ENCODE measurements at places on chromosomes 6 and 20.

GRCh38 chr20:46872328-46873211, 22.1 kb upstream of the EYA2 start:
- no peak for DNase-seq

GRCh38 chr6:14440215-14440910, 322.8 kb downstream of the CD83 start:
- no peak for DNase-seq

GRCh38 chr6:158962371-158962770, 37.6 kb downstream of the RSPH3 start:
- no peak for DNase-seq

- no peak for DNase-seq
Measured at GRCh38 chr6:80527552-80528052, 421.1 kb downstream of the BCKDHB start.

DNA sequence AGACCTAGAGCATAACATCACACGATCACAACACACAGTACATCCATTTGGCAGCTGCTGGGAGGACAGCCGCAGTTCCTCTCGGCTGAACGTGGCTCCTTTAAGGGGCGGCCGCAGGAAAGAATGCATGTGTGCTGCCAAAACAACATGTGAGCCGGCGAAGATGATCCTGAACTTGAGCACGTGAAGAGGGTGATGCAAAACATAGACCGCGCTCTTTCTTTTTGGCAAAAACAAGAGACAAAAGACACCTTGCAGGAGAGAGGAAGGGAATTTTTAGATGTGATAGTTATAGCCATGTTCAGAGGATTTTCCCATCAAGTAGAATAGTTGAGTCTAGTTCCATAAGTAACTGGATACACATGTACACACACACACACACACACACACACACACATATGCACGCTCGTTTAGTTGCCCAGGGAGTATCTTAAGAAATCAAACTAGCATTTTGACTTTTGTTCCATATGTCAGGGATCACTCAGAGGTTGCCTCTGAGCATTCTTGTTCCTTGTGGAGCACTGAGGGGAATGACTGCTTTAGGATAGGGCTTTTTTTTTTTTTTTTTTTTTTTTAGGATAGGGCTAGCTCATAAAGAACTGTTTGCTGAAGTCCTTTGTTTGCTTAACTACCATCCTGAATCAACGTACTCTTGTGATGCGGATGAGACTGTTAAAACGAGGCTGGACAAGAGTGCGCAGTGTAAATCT, 21.7 kb upstream of the RANBP9 start:
- DNase-seq = no peak

DNA sequence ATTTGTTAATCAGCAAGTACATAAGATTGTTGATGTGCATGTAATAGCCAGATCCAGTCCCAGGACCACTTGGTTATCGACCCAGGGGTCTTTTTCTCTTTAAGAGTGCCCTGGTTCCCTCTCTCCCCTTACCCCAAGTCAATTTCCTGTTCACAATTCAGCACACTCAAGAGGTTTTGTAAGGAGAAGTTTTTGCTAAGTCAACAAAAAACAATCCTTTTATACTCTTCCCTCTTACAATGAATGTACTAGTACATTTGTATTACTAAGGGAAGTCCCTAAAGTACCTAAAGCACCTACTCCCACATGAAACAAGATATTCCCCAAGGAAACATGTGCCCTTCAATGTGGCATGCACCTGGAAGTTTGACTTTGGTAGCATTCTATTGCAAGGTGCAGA, 1.6 kb upstream of the NT5DC1 start:
- no peak for DNase-seq

GRCh38 chr6:52495922-52496321, 75.8 kb downstream of the EFHC1 start:
- no peak for DNase-seq

DNA sequence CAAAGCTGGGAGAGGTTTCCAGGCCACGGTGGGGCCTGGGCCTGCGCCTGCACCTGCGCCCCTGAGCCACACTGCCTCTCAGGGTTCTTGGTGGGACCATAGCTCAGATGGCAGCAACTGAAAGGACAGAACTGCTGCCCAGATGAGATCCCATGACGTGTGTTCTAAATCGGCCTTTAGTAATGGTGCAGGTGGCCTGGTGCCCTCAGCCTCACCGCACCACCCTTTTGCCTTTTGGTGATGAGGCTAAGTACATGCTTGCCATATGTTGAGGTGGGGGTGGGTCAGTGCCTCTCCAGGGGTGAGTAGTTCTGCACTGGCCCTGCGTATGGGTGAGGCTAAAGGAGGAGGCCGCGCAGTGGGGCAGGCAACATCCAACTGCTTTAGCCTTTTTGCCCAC, 7.4 kb downstream of the PSMG4 start:
- no peak for DNase-seq

GRCh38 chr20:41330941-41331340, 9.7 kb upstream of the LPIN3 start:
- no peak for DNase-seq

- no peak for DNase-seq
Measured at GRCh38 chr6:39830444-39830843, 38.3 kb downstream of the DAAM2 start.

GRCh38 chr6:140850438-140850837, 1282.3 kb upstream of the GJE1 start:
- no peak for DNase-seq

DNA sequence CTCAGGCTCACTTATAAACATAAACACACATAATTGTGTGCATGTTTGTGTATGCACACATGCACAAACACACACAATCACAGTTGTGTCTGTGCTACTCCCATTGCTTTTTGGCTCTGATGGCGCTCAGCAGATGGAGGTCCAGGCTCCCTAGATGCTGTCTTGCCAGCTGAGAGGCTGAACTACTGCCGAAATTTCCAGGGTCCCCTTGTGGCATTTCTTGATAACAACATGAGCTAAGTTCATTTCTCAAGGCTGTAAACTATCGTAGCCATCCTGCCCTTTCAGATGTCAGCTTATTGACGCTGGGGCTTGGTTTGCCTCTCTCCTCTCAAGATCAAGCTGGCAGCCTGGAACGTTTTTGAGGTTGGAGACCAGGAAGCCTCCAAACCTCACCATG, 313.9 kb upstream of the RNF24 start:
- DNase-seq = no peak

DNA sequence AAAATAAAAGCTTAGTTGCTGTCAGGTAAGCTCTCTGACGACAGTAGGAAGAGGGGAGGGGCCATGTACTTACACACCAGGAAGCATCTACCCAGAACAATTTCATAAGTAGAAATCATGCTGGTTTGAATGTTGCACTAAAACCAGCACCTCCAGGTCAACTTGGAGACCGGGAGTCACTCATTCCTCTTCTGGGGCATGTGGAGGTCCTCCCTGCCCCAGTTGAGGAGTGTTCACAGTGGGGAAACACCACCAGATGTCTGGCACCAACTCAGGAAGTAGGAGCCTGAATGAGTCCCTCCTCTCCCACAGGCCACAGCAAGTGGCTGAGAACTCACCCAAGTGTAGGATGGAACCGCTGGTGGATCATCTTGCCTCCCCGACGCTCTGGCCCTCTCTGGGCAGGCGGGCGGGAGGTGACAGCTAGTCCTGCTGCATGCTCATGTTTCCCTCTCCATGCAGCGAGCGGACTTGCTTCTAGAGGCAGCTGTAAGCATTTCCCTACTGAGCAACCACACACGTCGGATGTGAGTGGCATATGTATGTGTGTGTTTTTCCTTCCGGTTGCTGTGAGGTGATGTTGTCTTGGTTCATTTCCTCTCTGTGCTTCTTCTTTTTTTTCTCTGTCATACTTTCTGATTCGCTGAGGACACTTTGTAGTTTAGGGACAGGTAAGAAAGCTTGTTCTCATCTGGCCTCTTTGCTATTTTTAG, 149.5 kb upstream of the NEDD9 start:
- peak; percentile 81 for DNase-seq

- no peak for DNase-seq
Measured at GRCh38 chr6:139311831-139312230, 20.0 kb upstream of the TXLNB start.

DNA sequence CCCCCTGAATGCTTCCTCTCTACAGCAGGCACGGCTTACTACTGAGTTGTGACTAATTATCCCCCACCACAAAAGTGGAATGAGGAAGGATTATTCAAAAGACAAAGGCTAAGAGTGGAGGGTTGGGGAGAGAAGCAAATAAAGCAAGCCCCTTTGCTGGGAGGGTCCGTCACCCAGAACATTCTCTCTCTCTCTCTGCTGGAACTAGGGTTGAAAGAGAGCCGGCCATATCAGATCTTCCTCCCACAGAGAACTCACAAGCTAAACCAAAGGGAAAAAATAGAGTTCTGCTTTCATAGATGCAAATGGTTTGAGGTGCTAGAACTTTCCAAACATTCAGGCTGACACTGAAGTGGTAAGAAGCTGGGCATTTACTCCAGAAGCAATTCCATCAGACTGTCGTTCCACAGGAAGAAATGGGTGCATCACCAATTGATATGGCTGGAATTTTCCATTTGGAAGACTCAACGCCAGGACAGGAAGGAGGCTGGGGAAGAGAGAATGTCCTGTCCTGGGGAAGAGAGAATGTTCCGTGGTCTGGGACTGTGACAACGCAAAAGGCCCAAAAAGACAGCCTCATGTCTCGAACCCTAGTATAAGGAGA, 7.9 kb downstream of the ZMYND8 start:
- DNase-seq = no peak

DNA sequence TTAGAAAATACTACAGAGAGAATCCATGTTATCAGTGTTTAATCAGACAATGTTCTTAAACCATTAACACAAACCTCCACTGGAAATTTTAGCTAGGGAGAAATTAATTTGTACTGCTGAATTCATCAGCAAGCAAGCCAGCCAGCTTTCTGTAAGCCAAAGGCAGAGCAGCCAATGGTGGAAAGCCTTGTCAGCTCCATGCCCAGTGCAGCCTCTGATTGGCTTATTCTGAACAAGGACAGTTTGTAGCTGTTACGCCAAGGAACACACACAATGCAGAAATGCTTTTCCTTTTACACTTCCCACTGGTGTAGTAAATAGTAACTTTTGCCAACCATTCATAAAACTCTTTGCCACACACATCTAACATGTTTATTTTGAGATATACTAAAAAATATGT, 265.0 kb downstream of the TENT5A start:
- no peak for DNase-seq

DNA sequence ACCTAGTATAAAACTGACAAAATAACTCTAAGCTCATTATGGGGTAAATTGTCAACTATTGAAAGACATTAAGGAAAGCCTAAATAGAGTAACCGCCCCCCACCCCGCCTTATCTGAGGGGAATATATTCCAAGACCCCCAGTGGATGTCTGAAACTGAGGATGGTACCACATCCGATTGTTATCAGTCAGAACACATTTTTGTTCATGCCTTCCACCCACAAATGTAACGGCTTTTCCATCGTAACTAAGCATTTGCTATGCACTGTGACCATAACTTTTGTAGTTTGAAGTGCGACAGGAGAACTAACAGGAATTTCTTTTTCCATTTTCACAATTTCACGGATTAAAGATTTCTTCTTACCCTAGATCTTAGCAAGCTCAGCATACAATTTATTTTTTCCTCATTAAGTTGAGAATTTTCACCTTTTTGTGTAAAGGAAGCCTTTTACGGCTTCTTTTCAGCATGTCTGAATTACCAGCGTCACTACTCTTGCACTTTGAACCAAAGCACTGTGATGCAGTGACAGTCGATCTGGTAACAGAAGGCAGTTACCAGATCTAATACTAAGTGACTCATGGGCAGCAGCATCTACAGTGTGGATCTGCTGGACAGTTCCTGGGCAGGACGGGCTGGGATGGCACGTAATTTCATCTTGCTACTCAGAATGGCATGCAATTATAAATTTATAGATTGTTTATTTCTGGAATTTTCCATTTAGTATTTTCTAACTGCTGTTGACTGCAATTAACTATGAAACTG, 11.8 kb downstream of the CFAP61 start:
- no peak for DNase-seq

GRCh38 chr6:142474531-142475289, 172.9 kb downstream of the ADGRG6 start:
- DNase-seq = peak; percentile 33

DNA sequence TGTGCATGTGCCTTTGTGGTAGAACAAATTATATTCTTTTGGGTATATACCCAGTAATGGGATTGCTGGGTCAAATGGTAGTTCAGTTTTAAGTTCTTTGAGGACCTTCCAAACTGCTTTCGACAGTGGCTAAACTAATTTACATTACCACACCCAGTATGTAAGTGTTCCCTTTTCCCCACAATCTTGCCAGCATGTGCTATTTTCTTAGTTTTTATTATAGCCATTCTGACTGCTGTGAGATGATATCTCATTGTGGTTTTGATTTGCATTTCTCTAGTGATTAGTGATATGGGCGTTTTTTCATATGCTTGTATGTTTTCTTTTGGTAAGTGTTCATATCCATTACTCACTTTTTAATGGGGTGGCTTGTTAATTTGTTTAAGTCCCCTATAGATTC, 251.6 kb upstream of the DEFB112 start:
- no peak for DNase-seq

DNA sequence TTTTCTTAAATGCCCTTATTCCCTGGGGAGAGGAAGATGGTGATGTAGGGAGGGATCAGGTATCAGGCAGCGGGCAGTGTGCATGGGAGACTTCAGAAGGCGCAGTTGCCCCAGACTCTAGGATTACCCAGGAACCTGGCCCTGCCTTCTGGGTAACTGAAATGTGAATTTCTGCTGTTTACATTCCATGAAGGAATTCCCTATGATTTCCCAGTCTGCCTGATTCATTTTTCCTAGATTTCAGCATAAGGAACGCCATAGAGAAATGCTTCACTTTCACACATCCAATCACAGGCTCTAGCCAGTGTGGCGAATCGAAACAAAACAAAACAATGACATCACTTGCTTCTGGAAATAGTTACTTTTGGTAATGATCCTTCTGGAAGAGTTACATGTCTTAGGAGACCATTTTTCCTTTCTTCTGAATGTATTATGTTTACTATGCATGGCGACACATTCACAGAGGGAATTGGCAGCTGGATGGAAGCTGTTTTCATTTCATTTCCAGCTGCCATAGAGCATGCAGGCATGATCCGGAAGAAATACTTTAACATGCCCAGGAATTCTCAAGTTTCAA, 33.3 kb downstream of the LRP11 start:
- no peak for DNase-seq

GRCh38 chr6:145118224-145118623, 617.1 kb downstream of the EPM2A start:
- no peak for DNase-seq

GRCh38 chr6:155795173-155795796, 339.6 kb upstream of the NOX3 start:
- DNase-seq = no peak

DNA sequence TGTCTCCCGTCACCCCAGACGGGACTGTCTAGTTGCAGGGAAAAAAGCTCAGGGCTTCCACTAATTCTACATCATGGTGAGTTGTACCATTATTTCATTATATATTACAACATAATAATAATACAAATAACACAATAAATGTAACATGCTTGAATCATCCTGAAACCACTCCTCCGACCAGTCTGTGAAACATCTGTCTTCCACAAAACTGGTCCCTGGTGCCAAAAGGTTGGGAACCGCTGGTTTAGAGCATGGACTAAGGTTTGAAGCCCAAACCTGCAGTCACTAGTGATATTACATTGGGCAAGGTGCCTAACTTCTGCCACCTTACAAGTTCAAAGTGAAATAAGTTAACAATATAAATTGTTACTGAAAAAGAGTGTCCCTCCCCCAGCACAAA, 175.7 kb downstream of the PDE10A start:
- DNase-seq = no peak

- DNase-seq = no peak
Measured at GRCh38 chr20:6714279-6714711, 53.2 kb upstream of the BMP2 start.

- no peak for DNase-seq
Measured at GRCh38 chr6:14630016-14630415, 512.4 kb downstream of the CD83 start.
